NCI-H748 treated with DMSO at 0.1 percent for 48 hours (cell line): ENCODE measurements at places on chromosomes 5 and 9.

GRCh38 chr9:38011991-38012390, 57.0 kb downstream of the SHB start:
- no peak for DNase-seq

DNA sequence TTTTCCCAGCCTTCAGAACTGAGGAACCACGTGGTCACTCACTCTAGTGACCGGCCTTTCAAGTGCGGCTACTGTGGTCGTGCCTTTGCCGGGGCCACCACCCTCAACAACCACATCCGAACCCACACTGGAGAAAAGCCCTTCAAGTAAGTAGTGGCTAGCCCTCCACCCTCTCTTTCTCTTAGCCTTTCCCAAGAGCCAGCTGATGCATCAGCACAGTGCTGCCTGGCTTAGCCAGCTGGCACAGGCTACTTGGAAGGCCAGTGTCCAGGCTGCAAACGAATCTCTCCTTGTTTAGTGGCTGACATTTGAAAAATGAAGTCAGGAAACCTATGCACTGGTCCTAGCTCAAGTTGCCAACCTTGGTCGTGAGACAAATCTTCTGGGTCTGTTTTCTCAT, 91.1 kb downstream of the PRDM6 start:
- no peak for DNase-seq

DNA sequence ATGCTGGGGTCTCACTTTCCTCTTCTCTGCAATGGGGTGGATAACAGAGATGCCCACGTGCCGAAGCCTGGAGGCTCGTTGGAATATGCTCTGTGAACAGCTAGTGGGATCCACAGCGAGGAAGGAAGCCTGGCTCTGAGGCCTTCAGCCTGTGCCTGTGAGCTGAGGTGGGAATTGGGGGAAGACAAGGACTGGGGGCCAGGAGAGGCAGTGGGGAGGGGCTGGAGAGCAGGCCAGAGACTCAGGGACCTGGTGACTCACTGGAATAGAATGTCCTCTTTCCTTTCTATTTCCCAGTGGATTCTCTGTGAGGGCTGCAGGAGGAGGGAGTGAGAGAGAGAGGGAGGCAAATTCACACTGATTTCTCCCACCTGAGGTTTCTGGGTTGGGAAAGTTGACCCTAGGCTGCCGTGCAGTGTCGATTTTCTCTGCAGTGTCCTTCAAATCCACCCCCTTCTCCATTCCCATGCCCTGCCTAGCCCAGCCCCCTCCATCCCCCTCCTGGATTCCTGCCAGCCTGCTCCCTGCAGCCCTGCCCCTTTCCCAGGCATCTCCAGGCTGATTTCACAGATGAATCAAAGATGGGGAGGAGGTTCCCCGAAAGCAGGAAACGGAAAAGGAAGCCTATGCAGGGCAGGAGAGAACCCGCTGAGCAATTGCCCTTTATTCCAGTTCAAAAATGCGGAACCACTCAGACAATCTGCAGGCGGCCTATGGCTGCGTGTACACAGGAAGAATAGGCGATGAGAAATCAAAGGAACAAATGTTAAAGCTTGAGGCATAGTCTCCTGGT, 1.4 kb upstream of the SPAAR start:
- no peak for DNase-seq

DNA sequence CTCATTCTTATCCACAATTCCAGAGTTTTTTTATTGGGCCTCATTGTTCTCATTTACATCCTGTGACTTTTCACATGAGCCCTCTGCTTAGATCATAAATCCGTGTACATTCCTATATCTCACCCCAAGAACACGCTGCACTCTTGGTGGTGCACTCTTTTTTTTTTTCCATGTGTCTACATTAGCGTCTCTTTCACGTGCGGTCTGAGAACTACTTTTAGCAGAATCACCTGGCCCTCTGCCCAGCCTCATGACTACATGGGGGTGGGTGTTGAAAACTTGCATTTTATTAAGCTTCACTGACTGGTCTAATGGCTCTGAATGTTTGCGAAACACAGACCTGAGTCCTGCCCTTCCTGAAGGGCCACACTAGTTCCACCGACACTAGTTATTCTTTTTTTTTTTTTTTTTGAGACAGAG, 18.6 kb downstream of the C9orf57 start:
- peak; percentile 25 for DNase-seq
